ENCODE measurements at places on chromosomes 12 and 14.

DNA sequence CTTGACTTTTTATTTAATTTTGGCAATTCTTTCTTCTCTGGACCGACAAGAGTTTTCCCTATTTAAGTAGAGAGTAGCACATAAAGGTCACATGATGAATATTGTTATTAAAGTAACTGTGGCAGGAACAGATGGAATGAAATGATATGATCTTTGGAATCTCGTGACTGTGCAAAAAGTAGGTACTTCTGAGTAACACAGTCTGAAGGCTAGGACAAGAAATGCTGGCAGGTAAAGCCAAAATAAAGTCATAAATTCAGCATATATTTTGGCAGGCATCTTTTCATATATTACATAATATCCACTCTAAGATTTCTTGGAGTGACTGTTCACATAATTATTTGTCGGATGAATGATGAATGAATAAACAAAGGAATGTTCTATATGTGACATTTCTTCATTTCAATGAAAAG, 121.4 kb downstream of the EFCAB11 start:
- no peak for DNase-seq

DNA sequence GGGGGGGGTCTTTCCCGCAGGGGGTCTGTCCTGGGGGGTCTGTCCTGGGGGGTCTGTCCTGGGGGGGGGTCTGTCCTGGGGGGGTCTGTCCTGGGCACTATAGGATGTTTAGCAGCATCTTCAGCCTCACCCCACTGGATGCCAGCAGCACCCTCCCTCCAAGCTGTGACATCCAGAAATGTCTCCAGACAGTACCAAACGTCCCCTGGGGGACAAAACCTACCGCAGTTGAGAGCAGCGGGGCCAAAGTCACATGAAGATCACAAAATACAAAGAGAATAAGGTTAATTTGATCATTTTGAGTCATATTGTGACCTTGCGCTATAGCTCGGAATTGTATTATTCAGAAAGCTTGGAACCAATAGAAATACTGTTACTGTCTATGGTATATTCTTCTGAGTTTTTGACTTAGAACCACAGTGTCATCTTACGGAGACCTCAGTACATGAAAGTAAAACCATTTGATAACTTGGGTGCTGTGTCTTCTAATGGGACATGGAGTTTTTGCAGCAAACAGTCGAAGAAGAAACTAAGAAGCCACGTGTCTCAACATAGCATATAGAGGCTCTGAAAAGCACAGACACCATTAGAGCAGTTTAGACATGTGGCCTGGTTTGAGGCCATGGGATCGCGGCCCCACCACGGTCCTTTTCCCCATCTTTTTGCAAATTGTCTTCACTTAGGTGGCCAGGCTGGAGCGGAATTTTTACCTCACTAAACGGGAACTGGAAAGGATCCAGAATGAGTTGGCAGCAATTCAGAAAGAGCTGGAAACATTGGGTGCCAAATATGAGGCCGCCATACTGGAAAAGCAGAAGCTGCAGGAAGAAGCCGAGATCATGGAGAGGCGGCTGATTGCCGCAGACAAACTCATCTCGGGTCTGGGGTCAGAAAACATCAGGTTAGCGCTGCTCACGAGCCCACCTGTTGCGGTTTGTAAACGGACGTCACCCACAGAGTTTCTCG, 59.9 kb downstream of the CCDC92 start:
- no peak for DNase-seq

GRCh38 chr12:116284396-116284795, 6.9 kb upstream of the MED13L start:
- no peak for DNase-seq

DNA sequence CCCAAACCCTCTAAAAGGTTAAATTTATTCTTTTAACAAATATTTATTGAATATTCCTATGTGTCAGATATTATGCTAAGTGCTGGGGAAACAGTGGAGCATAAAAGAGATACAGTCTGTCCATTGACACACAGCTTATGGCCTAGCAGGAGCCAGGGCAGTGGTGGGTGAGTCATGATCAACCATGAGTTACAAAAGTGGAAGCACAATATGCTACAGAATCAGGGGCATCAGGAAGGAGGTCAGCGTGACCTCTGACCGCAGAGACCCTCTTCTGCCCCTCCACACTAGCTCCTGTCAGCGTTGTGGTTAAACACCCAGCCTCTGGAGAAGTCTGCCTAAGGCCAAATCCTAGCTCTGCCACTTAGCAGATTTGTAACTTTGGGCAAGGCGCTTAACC, 4.7 kb upstream of the PPP1R1A start:
- no peak for DNase-seq

DNA sequence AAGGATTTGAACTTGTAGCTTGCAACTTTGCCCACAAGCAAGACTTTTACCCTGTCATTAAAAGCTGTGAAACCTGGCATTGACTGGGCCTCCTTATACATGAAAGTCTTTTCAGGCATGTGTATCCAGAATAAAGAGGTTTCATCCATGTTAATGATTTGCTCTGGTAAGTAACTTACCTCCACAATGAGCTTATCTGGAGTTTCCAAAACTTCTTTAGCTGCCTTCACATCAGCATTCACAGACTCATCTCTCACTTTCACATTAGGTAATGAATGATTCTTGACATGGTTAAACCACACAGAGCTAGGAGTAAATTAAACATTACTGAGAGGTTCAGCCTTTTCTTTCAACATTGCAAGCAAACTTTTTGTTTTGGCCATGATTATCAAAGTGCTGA, 234.4 kb upstream of the CLEC14A start:
- DNase-seq, result no peak

All from psoas muscle (tissue), 8 donors.